ENCODE measurements at places on chromosomes 16 and 17.

- peak; percentile 23 for DNase-seq
Measured at GRCh38 chr16:11218604-11218962, 37.4 kb downstream of the SOCS1 start.

DNA sequence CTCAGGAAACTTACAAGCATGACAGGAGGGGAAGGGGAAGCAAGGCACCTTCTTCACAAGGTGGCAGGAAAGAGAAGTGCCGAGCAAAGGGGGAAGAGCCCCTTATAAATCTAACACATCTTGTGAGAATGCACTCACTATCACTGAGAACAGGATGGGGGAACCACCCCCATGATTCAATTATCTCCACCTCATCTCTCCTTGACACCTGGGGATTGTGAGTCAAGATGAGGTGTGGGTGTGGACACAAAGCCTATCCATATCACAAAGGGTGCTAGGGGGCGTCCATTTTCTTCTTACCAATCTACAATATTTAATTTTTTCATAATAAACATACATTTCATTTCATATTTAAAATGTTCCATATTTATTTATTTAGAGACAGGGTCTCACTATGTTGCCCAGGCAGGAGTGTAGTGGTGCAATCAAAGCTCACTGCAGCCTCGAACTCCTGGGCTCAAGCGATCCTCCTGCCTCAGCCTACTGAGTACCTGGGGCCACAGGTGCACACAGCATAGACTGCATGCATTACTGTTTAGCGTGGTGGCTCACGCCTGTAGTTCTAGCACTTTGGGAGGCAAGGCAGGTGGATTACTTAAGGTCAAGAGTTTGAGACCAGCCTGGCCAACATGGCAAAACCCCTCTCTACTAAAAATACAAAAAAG, 26.5 kb upstream of the FAAP100 start:
- DNase-seq, result no peak

DNA sequence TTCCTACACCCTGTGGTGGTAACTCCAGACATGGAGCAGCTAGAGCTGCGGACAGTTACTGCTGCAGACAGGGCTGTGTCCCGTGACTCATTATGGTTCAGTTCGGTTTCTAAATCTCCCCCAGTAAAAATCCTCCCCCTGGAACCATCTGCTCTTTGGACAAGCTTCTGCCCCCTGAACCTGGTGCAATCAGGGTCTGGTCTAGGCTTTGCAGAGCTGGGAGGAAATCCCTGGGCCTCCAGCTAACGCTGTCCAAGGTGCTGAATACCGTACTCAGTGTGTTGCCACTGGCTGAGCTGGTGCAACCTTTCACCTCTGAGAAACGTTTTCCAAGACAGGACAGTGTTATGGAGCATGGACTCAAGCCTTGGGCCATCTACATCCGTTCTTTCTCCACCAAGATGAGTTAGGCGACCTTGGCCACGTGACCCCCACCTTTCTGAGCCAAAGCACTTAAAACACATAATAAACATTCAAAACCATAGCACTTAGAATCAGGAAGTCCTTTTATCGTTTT, 142.0 kb downstream of the CPPED1 start:
- no peak for DNase-seq

DNA sequence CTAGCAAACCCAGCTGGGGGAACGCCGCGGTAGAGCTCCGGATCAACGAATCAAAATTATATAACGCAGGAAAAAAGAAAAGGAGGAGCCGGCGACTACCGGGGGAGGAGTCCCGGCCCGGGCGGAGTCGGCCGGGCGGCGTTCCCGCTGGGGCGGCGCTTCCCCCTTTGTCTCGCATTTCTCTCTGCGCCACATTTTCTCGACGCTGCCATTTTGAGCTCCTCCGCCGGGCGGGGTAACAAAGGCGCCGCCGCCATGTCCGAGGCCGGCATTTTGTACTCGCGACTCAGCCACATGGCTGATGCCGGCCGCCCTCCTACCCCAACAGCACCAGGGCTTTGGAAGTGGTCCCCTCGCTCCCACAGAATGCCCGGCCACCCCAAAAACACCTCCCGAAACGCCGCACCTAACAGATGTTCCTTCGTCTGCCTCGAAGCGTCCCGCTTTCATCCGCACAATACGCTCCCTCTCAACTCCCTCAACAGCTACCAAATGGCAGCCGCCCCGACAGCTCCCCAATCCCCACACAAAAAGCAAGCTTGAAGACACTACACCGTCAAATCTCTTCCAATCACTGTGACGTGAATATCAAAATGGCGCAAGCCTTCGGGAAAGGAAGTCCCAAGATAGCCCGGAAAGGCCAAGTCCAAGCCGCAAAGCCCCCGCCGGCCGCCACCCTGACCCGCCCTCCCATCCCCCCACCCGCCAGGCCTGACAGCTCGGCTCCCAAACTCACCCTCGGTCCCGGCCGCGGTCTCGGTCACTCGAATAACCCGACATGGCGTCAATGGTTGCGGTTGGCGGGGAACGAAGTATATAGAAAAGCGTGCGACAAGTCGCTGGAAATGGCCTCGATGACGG, 519 bp downstream of the DDX5 start:
- DNase-seq, result peak; percentile 94

- peak; percentile 83 for DNase-seq
Measured at GRCh38 chr17:1724351-1724868, at the start of gene WDR81. Gene WDR81, plus strand, starts transcription at chr17:1724704. Its CDS starts 256 bp downstream, at chr17:1724960.

DNA sequence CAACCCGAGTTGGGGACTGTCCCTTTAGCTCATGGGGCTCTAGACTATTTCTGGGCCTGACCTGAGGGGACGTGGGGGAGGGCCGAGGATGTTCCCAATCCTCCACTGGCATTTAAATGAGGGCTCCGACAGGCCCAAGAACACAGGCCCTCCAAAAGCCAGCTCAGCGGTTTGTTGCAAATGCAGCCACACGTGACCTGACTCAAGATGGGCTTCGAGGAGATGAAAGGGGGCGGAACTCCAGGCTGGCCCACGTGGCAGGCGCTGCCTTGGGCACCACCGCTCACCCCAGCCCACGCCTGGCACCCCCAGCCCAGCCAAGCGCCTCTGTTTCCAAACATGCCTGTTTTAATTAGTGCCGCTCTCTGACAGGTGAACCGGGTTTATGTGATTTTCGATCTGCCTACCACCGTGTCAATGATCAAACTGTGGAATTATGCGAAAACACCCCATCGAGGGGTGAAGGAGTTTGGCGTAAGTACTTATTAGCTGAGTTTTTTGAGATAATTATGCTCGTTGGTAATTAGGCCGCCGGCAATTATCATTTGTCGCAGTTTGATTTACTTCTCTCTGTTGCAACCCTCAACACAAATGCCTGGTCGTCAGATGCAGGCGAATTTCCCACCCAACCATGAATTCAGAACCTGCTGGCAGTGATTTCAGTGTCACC, 226.7 kb downstream of the KATNIP start:
- DNase-seq, result no peak

- DNase-seq, result no peak
Measured at GRCh38 chr16:79647586-79647985, 47.0 kb upstream of the MAF start.
